ENCODE measurements at places on chromosomes 12 and 14.

- no peak for DNase-seq
These were observed 224.3 kb downstream of the SLC41A2 start for GRCh38 chr12:104733717-104734175.

- DNase-seq = no peak
These were observed 10.7 kb upstream of the STX2 start for GRCh38 chr12:130849561-130850417.

GRCh38 chr14:74297986-74298385 lies 4.7 kb downstream of the ABCD4 start:
- DNase-seq = no peak

DNA sequence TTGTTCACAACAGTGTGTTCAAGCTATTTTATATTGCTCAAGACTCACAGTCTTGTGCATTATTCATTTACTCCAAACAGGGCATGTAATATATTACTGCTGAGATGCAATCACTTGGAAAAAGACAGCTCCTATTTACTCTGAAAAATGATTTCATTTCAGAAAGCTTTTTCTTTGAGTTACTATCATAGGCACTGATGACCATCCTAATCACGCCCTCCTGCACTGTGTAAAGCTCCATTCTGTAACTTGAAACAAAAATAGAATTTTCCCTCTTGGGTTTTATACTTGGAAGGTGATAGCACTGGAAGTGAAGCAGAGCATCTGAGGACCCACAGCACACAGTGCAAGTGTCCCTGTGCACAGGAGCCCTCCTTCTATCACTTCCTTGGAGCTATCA lies 55.6 kb downstream of the RTN1 start:
- DNase-seq = no peak

DNA sequence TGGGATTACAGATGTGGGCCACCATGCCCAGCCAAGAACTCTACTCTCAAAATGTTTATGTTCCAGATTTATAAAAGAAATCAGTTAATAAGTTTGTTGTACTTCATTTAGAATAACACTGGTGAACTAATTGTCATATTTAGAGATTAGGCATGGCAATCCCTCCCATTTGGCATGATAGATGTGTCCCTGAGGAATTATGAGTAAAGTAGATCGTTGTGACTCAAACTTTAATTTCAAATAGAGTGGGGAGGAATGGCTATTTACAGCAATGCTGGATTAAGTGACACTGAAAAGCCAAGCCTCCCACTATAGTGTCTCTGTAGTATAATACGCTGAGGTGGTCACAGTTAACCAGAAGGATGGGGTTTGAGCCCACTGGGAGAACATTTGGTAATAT lies 39.3 kb upstream of the RTRAF start:
- DNase-seq = no peak

GRCh38 chr12:6784761-6785160 lies 4.6 kb upstream of the CD4 start:
- DNase-seq = no peak

DNA sequence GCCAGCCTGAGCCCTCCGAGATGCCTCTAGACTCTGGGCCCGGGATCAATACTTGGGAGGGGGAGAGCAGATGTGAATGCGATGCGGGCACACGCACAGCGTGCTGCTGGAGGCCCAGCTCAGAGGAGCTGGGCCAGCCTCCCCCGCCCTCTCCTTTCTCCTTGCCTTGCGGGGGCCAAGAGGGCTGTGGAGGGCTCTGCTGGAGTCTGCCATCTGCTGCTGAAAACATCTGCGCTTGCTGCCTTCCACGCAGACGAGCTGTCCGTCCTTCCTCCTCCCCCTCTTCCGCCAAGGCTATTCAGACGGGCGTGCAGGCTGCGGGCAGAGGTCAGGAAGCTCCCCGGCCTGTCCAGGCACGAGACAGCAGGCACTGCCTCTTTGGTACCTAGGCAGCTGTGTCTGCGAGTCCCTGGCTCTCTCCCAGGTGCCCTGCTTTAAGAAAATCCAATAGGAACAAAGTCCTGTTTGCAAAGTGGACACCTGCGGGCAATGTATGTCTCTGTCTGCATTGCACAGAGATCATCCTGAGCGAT lies 75.2 kb downstream of the SPRING1 start:
- DNase-seq = no peak

GRCh38 chr14:32169191-32169590 lies 32.7 kb upstream of the RNU6-7 start:
- DNase-seq = no peak

- DNase-seq = no peak
These were observed 17.0 kb upstream of the WNT5B start for GRCh38 chr12:1611803-1612572.

DNA sequence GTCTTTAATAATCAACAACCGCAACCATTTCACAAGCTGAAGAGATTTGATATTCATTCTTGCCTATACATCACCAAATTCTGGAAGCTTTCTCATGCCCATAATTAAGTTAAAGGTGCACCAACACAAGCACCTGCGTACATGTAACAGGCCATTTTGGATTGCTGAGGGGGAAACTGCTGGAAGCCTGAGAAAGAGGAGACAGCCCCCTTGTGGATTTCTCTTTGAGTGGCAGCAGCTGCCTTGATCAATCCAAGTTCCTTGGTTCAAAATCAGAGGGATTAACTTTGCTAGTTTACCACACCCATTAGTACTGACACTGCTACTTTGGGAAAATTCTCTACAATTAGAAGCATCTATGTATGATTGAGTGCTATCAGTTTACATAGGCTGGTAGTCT lies 321.1 kb downstream of the NOVA1 start:
- DNase-seq = no peak

DNA sequence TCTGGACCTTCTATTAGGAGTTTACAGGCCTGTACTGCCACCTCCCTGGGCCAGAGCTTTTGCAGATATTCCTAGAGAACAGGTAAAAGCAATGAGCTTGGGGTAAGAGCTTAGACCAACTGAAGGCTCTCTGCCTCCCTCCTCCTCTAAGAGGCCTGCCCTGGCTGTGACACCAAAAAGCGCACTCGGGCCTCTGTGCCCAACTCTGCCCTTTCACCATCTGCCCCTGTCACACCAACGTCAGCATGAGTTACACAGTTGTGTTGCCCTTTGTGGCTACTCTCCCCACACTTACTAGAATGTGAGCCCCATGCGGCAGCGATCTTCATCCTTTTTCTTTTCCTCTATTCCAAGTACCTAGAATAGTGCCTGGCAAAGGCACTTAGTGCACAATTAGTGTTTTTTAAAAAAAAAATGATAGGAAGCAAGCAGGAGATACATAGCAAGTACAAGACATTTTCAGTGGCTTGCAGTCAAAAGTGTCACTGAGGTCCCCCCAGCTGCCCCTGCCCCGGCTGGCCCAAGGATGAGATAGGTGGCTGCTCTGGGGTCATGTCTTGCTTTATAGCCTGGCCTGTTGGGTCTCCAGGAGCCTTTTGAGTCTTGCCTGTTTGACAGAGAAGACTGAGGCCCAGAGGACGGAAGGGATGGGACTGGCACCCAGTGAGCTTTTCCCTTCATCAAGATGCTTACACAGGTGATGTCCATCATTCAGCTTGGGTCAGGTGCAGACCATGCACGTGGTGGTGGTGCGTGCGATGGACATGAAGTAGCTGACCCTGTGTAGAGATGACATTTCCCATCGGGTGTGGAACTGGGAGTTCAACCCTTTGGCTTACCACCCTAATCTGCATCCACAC lies 12.5 kb downstream of the CKB start:
- DNase-seq = no peak

DNA sequence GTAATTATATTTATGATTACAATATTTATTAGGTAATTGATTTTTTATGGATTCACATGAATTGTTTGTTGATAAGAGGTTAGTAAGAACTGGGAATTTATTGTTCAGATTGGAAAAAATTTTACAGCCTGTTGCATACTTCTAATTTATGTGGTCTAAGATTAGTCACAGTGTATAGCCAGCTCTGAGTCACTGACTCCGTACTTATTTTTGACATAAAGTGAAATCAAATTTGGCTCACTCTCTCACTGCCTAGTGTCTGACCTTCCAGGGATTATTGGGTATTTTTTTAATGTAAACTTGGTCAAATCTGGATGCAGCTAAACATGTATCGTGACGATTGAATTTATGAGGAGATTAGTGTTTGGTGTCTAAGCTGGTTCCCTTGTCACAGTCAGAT lies 109.3 kb downstream of the PTPRQ start:
- DNase-seq = no peak

DNA sequence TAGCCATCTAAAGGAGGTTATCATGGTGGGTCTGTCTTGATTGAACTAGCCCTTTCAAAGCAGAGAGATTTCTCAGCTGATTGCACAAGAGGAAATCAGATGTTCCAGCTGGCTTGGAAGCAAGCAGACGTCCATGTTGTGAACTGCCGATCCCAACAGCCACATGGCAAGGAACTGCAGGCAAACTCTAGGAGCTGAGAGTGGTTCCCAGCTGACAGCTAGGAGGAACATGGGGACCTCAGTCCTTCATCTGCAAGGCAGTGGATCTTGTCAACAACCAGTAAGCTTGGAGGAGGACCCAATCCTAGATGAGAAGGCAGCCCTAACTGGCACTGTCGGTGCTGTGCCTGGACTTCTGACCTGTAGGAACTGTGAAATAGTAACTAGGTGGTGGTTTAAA lies 7.7 kb downstream of the ACVR1B start:
- no peak for DNase-seq

GRCh38 chr14:105554523-105554922 lies 28.1 kb downstream of the TMEM121 start:
- no peak for DNase-seq

GRCh38 chr12:18496156-18496555 lies 234.8 kb downstream of the PIK3C2G start:
- no peak for DNase-seq

- DNase-seq = no peak
These were observed 81.2 kb downstream of the PITPNM2 start for GRCh38 chr12:123069436-123070266.

GRCh38 chr14:96576359-96576758 lies 74.2 kb downstream of the PAPOLA start:
- DNase-seq = no peak

GRCh38 chr12:65139389-65139788 lies 18.3 kb upstream of the WIF1 start:
- no peak for DNase-seq

DNA sequence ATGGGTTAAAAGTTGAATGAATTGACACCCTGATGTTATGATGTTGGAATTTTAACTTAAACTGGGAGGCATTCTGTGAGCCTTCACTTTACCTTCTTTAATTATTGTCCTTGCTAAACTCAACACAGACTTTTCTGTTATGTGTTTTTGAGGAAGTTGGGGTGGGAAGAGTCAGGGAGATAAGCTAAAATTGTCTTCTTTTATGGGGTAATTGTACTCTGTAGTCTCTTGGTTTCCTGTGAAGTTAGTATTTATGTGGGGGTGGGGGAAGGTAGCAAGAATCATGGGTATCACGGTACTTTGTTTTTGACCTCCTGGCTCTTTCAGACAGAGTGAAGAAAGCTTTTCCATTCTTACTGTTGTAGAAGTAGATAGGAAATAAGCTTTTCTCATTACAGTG lies 32.9 kb downstream of the RAB21 start:
- no peak for DNase-seq

DNA sequence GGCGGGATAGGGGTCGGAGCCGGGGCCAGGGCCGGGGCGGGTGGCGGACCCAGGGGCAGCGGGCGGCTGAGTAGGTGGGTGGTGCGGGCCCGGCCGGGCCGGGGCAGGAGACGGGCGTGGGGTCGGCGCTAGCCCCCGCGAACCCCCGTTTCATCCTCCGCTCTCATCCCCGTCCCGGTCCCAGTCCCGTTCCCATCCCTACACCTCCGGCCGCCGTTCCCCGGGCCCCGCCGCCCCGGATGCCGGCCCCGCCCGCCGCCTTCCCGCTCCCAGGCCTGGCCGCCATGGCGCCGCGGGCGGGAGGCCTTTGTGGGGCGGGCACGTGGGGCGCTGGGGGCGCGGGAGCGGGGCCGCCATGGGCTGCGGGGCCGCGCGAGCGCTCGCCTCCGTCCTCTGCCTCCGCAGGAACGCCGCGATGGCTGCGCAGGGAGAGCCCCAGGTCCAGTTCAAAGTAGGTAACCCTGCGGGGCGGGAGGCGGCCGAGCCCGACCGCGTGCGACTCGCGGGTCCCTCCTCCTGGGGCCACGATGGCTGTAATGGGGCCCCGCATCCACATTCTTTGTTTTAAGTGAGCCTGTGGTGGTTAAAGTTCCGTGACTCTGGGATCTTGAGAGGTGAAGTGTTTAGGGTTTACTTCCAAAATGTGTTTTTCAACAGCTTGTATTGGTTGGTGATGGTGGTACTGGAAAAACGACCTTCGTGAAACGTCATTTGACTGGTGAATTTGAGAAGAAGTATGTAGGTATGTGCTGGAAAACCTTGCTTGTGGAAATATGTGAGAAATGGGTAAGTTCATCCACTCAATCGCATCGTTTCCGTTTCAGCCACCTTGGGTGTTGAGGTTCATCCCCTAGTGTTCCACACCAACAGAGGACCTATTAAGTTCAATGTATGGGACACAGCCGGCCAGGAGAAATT lies 572 bp downstream of the RAN start:
- DNase-seq = no peak

- DNase-seq = no peak
These were observed 3.3 kb downstream of the NEDD8 start for GRCh38 chr14:24228902-24229301.

DNA sequence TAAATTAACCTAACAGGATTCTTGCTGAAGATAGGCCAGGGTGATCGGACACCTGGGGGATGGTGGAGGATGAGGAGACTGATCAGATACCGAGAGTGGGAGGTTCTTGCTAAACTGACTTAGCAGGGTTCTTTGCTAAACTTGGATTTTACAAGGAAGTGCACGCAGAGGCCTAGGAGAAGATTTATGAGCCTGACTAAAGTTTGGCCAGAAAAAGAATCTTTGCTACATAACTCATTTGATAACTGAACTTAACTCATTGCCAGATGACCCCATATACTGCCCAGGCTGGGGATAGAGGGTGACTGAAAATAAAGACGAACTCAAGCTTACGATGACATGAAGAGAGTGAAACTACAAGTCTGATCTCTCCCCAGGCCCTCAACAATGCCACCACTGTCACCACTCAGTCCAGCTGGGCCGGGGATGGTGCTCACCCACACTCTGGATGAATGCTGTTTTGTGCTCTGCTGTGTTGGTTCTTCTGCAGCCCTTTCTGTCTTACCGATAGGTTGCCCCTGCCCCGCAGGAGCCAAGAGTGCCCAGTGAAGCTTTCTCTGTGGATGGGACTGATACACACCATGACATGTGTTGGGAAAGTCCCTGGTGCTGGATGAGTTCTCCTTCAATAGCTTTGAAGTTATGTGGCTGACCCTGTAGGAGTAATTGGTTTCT lies 29.0 kb downstream of the PPFIBP1 start:
- DNase-seq = no peak

GRCh38 chr12:51005671-51006070 lies 20.5 kb downstream of the SLC11A2 start:
- no peak for DNase-seq

DNA sequence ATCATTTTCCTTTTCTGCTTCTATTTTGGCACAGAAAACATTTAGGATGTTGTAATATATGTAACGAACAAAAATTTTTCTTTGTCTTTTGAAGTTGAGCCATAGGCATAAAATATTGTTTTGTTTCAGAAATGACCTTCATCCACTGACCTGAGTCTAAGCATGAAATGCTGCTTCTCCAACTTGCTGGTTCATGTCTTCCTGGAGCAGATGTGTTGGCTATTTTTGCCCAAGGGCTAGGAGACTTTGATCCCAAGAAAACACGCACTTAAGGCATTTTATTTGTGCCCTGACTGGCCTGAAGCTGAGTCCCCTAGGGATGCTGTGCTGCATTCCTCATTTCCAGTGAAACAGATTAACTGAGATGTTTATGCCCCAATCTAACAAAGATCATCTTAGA lies 27.2 kb upstream of the ALG10B start:
- no peak for DNase-seq

GRCh38 chr12:30308010-30308717 lies 387.5 kb downstream of the IPO8 start:
- DNase-seq = no peak

GRCh38 chr14:103230021-103230420 lies 104.0 kb upstream of the EIF5 start:
- no peak for DNase-seq

All from NCI-H1436 (cell line).